Fibroblast of lung (primary cell): ENCODE measurements at places on chromosomes 11 and 22. TPM values are rescaled to one million over a fixed set of nuclear protein-coding genes. Genes with fewer than 3 reads are reported as not detected.

GRCh38 chr11:8586805-8587204 is 7.2 kb downstream of the STK33 start:
- DNase-seq = no peak

- no peak for DNase-seq
Measured at GRCh38 chr11:133889188-133889587, 43.9 kb upstream of the SPATA19 start.

- no peak for DNase-seq
Measured at GRCh38 chr11:62713343-62713742, 5.9 kb downstream of the GNG3 start.

DNA sequence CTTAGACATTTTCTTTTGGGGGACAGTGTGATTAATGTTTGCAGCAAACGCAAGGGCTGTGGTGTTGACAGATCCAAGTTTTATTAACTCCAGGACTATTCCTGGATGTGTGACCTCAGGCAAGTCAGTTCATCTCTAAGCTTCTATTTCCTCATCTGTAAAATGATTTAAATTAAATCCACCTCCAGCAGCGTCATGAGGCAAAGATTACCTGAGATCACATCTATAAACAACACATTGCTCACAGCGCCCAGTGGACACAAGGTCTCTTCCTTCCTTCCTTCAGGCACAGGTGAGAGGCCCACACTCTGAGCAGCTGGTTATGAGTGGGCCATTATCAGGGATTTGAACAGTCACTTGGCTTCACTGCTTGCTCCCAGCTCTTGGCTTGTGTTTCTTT is 111.2 kb upstream of the RASSF10 start:
- no peak for DNase-seq

GRCh38 chr11:73206801-73207200 is 11.3 kb upstream of the P2RY2 start:
- peak; percentile 16 for DNase-seq

GRCh38 chr11:117748771-117749540 is 48.1 kb downstream of the DSCAML1 start:
- no peak for DNase-seq

DNA sequence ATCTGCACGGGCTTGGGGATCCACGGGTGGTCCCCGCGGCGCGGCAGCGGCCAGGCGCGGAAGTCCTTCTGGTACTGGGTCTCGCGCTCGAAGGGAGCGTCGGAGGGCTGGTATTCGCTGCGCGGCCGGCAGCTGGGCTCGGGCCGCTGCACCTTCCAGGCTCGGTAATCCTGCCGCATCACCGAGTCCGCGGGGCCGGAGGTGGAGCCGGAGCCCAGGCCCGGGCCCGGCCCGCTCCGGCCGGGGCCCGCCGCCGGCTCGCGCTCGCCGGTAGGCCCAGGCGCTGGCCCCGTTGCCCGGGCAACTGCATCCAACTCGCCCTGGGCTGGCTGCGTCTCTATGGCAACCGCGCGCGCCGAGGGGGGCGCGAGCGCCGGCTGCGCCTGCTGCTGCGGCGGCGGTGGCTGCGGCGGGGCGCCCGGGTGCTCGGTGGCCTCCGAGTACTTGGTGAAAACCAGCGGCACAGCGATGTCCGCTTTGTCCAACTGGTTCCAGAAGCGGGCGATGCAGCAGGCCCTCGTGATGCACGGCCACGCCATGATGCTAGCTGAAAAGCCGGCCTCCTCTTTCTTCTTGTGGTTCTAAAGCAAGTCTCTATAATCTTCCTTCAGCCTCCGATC is 897 bp downstream of the MAP6 start:
- DNase-seq = peak; percentile 45

- DNase-seq = no peak
Measured at GRCh38 chr22:32040324-32040904, 2.6 kb upstream of the SLC5A1 start.

DNA sequence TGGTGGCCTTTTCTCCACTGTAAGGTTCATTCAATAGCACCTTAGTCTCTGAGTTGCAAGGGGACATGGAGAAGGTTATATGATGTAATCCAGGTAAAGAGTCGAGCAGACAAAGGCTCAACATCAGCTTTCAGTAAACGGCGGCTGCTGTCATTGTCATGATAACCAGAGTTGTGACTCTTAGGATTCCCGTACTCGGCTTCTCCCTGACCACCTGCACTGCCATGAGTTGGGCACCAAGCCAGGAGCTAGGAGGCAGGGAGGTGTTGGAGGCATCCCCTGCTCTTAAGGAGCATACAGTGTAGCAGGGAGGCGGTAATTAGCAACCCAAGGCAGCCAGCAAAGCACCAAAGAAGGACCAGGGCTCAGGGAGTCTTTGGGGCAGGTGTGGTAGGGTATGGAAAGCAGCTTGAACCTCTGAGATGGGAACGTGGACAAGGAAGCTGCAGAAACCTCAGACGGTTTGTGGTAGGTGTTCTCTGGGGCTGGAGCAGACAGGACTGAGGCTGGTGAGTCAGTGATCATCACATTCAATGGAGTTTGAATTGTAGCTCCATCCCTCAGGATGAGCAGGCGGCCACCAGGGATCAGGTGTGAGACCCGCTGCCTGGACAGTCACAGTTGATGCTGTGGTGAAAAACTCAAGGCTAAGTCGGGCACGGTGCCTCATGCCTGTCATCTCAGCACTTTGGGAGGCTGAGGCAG is 31.7 kb downstream of the LIF start:
- DNase-seq = no peak

DNA sequence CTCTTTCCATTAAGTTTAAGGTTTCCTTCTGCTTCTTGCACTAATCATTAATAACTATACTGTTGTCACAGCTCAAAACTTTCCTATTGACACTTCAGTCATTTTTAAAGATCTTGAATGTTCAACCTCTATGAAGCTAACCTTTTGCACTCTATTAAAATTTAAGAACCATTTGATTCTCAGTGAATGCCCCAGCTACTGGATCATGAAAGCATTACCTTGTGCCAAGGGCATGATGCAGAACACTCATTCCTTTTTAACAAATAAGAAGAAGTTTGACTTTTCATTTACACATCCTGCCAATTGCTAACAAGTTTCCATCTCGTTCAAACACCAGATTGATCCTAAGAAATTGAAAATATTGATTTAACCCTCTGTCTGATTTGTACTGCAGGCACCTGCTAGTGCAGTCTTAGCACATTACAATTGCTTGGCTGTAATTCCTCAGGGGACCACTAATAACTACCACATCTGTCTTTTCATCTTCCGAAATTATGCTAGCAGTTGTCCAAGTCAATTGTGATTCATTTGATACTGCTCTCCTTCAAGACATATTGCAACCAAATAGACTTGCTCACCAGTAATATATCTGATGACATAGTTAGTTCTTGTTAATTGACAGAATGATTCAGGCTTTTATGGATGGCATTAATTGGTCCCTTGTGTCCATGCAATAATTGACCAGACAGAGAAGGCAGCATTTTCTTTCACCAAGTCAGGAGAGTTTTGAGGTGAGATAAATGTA is 158.4 kb downstream of the TEAD1 start:
- no peak for DNase-seq

DNA sequence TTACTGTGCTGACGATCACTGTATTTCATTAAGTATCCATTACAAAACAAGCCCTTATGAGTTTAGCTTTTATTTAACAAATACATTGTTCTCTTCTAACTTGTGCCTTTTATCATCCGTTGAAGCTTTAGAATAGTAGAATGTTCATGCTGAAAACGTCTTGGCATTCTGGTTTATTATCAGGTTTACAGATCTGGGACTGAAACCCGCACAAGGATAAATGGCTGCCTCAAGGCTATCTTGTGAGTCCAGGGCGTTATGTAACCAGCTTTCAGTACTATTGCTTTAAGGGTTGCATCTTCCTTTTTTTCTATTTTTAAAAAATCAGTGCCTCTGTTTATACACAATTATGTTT is 66.6 kb upstream of the PRODH start:
- no peak for DNase-seq

DNA sequence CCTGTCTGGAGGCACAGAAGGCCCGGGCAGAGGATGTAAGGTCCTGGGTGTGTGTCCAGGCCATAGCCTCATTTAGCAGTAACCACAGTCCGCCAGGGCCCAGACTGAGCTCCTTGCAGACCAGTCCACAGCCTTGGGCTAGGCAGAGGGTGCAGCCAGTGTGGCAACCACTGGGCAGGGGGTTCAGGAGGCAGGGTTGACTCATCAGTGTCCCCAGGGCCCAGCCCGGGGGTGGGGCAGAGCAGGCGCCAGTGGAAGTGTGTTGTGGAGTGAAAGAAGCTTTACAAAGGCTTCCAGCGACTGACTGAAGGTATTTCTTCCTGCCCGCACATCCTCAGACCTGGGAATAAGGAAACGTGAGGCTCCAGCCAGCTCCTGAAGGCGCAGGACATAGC is 27.7 kb upstream of the WNT11 start:
- peak; percentile 6 for DNase-seq

DNA sequence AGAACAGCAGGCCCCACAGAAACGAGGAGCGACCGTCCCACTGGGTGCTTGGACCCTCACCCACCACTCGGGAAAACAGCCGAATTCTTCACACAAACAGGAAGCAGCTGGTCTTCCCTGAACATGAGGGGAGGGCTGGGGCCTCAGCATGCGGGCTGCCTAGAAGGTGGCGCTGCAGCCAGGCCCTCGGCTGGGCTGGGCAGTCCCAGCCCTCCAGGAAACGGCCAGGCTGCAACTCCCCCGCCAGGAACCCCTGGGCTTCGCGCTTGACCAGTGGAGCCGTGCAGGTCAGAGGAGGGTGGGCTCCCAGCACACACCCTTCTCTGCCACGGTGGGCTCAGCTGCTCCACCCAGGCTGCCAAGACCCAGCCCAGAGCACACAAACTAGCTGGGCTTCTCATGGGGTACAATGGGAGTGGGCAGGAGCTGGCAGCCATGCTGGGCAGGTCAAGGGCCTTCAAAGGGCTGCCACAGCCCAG is 29.6 kb downstream of the IGF2 start:
- DNase-seq = peak; percentile 19

GRK3 gene
- 1.3 and 1.7 TPM in 2 replicates for total RNA-seq

LAYN gene
- total RNA-seq = 55.7 and 117 TPM in 2 replicates

TRIM3 gene
- total RNA-seq = 24.1 and 29.7 TPM in 2 replicates

MUC6 gene
- total RNA-seq = not detected in 2 replicates

TRIM66 gene
- 5.6 and 13.7 TPM in 2 replicates for total RNA-seq

POU2AF2 gene
- not detected in 2 replicates for total RNA-seq

RIMBP3B gene
- total RNA-seq = under 0.01 TPM in 2 replicates
